ENCODE measurements at places on chromosomes 3 and 15.

- no peak for DNase-seq
Measured at GRCh38 chr3:104412608-104413580, 953.8 kb upstream of the ALCAM start.

DNA sequence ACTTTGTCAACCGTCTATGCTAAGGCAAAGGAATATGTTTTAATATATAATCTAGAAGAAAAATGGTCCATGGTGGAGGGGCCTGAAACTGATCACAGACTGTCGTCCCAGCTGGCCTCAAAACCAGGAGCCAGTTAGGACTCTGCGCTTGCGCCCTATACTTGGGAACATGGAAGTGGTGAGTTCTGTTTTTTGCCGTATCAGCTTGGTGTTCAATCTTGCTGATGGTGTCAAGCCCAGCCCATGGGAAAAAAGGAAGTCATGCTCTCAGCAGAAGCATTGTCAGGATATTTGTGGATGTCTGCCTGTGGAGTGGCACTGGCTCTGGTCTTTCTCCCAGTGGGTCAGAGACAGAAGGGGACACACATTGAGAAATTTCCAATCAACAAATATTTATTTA is 342.0 kb upstream of the CTDSPL start:
- DNase-seq = no peak

- no peak for DNase-seq
Measured at GRCh38 chr3:127015282-127016042, 32.5 kb downstream of the PLXNA1 start.

- no peak for DNase-seq
Measured at GRCh38 chr3:124588794-124589193, 141.5 kb upstream of the UMPS start.

- DNase-seq = no peak
Measured at GRCh38 chr3:69354948-69355347, 30.9 kb downstream of the FRMD4B start.

GRCh38 chr3:85304360-85304964 is 345.7 kb downstream of the CADM2 start:
- no peak for DNase-seq

DNA sequence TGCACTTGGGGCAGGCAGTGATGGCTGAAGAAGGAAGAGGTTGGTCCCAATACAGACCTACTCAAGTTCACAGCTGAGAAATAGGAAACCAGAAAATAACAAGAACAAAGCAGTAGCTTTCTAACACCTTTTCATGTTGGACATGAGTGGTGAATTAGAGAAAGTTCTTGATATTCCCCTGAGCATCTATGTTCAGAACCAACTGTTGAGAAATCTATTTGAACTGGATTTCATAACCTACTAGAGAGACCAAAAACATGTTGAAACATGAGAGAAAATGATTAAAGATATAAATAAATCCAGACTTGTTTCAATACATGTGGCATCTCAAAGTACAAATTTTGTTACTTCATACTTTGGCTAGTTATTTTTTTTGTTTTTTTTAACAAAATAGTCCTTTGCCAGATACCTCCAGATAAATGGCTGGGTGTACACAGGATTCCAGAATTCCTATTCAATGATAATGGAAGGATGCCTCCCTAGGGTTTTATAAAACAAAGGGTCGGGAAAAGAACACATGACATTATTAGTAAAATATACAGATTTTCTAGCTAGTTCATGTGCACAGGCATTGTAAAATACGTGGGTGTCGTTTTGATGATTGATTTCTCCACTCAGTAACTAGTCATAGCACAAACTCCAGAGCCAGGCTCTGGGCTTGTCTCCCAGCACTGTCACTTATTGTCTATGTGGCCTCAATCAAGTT is 34.4 kb upstream of the TNFSF10 start:
- DNase-seq = no peak

DNA sequence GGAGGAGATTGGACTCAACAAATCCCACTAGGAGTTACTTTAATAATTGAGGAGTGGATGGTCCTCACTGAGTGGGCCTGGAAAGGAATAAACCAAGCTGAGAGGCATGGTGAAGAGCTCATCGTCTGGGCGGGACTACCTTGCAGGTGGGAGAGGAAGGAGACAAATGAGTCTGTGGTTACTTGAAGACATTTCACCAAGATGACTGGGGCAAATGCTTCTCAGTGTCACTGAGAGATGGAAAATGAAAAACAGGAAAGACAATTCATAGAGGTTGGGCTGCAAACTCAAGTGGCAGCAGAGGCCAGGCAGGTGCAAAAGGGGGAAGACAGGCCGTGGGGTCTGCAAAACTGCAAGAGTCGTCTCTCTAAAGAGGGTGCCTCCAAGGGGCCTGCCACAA is 1.5 kb upstream of the ARHGAP31 start:
- DNase-seq = no peak

DNA sequence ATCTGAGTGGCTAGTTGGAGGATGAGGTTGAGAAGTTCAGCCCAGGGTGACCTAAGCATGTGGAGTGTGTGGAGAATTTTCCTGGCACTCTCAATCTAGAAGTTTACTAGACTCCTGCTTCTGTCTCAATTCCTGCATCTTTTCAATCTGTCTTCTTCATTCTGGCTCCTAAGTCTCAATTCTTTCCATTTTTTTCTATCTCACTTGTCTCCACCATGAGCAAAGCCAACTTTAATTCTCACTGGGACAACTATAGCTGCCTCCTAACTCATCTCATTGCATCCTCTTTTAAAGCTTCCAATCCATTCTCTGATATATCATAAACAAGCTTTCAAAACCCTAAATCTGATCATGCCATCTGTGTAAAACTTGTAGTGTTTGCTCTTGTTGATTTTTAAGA is 569.3 kb downstream of the NAALADL2 start:
- DNase-seq = no peak

DNA sequence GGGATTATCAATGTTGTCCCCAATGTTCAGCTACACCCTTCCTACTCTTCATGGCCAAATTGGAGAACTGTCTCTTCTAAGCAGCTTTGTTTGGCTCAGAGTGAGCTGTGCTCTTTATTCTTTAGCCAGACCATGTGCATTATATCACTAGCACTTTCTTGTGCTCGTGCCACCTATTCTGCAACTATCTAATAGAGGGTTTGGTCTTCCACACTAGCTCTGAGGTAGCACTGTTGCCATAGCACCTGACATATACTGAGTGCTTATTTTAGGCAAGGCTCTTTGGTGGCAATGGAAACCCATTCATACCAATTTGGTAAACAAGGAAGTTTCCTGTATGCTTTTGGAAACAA is 394.3 kb upstream of the C2CD4B start:
- DNase-seq = no peak

DNA sequence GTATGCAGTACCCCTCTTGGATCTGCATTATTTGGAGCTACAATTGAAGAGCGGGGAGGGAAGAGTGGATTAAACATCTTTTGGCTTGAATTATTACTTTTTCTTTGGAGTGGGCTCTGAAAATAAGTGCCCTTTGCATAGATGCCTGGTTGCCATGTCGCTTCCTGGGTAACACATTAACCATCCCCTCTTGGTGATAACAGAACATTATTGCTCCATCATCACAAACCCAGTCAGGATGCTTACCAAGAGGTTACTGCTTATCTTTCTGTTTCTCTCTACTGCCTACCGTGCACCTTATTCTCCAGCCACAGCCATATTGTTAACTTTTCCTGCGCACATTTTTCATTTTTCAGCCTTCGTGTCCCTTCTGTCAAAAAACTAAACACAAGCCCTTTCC is 42.7 kb upstream of the CLRN1 start:
- DNase-seq = no peak

DNA sequence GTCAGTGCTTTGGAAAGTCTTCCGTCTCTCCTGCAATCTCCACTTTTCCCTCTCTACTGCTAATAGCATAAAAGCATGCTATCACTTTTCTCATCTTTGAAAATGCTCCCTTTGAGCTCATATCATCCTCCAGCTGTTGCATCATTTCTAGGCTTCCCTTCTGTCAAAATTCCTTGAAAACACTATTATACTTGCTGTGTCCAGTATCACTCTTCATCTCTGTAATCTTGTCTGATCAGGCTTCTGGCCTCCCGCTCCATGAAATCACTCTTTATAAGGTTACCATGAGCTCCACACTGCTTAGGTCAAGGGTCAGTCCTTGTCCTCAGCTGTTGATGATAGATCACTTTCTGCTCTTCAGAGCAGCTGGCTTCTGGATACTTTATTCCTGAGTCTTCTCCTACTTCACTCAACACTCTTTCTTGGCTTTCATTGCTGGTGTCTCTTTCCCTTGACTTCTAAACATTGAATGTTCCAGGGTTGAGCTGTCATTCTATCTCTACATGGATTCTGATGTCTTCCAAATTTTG is 50.9 kb upstream of the SPTSSB start:
- no peak for DNase-seq

- no peak for DNase-seq
Measured at GRCh38 chr15:85777250-85778106, 17.2 kb downstream of the KLHL25 start.

DNA sequence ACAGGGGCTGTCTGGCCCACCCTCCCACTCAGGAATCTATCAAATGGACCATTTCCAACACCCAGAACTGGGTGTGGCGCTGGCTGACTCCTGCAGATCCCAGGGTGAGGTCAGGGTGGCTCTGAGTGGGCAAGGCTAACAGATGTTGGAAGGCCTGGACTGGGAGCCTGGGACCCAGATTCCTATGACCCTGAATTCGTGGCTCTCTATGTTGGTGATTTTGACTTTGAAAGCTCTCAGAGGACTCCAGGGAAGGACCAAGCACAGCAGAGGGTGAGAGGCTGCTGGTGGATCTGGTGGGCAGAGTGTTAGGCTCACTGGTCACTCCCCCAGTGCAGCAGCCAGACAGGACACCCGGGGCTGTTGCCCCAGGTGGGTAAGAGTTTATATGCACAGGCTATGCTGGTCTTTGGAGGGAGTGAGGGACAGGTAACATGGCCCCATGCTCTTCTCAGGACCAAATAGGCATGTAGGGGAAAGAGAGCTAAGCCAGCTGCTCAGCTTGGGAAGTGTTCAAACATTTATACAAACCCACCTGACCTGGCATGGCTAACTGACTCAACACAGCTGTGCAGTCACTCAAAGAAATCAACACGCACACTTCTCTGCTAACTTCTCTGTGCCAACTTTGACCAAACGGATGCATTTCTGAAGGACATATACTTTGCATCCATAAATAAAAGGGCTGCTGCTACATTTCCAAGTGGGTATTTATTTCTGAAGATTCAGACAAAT is 62.6 kb upstream of the RAB6B start:
- no peak for DNase-seq

GRCh38 chr3:99868311-99868646 is 50.6 kb downstream of the CMSS1 start:
- DNase-seq = no peak

DNA sequence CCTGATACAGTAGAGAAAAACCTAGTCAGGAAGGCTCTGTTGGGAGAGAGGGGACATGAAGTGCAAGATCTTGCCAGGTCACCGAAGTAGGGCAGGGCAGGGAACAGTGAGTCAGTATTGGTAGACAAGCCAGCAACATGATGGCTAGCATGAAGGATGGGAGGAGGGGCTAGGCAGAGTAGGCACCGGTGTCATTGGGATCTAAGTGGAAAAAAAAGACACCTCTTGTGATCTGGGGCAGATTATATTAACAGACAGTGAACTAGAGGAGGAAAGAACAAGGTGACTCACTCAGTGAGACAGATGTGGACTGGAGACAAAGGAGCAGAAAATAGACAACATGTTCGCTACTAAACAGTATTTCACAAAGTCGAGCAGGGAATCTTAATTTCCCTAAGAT is 149.2 kb upstream of the SLC24A5 start:
- DNase-seq = no peak
